ENCODE measurements at places on chromosomes 6 and 20.

- no peak for DNase-seq
These were observed 61.8 kb downstream of the BANF2 start for GRCh38 chr20:17761604-17762003.

- DNase-seq, result no peak
These were observed 237.1 kb downstream of the ANKRD60 start for GRCh38 chr20:57991211-57991881.

DNA sequence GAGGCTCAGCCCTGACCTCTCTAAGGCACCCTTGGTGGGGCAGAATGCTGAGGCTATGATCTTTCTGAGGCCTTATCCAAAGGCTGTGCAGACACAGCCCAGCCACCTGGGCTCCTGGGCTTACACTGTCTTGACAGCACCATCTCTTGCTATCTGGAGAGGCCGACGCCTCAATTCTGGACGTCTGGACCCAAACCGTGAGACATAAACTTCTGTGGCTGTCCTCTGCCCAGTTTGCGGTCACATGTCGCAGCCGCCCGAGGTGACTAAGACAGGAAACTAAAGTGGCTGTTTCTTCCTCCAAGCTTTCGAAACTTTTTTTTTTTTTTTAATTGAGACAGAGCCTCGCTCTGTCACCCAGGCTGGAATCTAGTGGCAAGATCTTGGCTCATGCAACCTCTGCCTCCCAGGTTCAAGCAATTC, 49.3 kb downstream of the PRR18 start:
- peak; percentile 49 for DNase-seq

DNA sequence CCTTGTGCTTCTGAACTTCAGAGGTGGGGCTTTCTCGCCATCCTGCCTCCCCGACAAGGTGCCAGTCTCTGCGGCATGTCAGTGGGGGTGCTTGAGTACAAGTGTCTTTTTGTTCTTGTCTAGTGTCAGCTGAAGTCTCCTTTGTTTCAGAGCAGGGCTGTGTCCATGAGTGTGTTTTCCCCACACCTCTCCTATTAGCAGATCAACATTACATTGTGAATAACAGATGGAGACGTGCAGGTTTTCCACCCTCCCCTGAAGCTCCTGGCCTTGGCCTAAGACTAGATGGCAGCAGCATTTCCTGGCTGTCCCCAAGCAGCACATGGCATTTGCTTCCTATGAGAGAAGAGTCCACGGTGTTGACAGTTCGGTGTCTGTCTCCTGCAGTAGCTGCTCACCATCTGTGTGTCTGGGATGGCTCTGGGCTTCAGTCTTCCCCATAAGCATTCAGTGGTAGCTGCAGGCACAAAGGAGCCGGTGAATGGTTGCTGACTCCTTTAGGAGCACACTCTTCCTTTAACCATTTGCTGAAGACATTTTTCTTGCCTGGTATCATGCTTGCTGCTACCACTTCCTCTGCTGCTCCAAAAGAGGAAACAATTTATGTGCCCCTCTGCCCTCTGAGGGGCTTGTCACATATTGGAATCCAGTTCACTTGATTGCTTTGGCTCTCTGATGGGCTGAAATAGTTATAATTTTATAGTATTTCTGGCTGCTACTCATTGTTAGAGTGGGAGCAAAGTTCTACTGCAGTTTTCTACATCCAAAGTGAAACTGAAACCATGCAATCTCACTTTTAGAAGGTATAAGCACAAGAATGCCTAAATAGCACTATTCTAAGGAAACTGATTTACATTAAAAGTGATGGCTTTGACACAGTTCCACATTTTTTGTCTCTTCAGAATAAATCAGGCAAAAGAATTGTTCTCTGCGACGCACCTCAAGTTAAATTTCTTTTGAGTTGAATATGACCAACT, 913.0 kb downstream of the C6orf118 start:
- no peak for DNase-seq

- no peak for DNase-seq
These were observed at the start of gene PLA2G7 for GRCh38 chr6:46734867-46735719. PLA2G7 (minus strand) TSS chr6:46735375; CDS start chr6:46722891, 12,484 bp downstream.

DNA sequence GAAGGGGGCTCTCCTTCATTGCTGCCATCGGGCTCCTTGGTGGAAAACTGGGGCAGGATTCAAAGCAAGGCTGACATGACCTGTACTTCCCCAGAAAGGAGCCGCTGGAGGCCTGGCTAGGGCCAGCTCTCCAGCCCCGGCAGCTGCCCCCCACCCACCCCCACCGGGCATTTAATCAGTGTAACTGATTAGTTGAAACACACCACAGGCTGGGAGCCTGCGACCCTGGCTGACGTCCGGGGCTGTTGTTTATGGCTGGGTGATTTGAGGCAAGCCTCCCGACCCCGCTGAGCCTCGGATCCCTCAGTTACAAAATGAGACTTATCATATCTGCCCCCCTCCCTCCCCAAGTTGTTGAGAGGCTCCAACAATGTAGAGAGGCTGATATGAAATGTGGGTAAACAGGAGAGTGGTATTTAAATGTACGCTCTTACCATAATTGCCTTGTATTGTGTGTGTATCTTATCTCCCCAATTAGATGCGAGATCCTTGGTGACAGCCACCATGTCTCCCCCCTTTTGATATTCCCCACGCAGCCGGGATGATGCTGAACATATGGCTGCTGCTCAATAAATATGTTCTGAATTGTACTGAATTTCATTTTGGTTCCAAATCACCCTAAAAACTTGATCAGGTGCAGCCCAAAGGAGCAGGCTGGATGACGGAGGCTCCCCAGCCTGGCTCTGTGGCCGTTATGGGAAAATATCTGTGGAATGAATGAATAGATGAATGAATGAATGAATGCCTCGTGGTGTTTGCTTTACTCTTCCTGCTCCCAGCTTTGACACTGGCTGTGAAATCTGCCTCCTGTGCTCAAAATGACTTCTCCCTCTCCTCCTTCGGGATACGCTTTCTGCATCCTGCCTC, 31.8 kb upstream of the APCDD1L start:
- DNase-seq, result no peak

DNA sequence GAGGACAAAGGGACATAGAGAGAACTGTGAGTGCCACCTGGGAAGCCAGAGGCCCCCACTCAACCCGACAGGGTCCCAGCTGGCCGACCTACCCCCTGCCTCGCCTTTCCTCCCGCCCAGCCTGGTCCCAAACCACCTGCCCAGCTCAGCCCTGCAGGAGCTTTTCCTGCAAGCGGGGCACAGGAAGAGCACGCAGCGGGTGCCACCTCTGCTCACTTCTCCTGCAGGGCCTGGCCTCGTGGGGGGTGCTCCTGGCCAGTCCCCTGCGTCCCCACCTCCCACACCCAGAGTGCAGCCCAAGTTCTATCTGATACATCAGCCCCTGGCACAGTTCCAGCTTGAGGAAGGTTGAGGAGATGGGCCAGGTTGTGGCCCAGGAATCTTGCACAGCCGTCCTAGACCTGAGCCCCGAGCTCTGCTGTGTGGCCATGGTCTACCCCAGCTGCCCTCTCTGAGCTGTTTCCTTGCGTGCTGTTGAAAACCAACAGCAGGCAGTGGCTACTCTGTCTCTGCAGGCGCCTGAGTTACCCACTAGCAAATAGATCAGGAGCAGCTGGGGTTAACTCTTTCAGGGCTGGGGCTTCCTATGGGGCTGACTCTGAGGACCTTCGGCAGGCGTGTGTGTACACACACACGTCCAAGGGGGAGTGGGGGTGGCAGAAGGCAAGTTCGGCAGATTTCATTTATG, 1.7 kb downstream of the NECAB3 start:
- DNase-seq, result no peak

DNA sequence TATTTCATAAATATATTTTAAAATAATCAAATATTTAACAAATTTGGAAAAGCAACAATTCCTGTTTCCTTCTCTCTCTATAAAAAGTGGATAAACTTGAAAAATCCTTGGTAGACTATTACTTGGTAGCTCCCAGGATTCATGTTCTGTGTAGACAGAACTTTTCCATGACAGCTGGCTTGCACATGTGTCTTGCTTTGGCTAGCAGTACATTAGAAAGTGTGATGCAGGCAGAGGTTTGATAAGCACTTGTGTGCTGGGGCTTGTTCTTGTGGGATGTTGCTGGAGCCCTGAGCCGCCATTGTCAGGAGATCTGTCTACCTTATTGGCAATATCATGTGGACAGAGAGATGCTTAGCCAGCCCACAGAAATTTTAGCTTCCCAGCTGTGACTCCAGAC, 327.2 kb downstream of the CDKAL1 start:
- no peak for DNase-seq

GRCh38 chr6:88870717-88871330, 92.6 kb downstream of the RNGTT start:
- no peak for DNase-seq

GRCh38 chr6:41256383-41256782, 28.2 kb downstream of the TREML4 start:
- DNase-seq, result no peak

- DNase-seq, result no peak
These were observed 671 bp downstream of the CDH4 start for GRCh38 chr20:61252601-61253263.

DNA sequence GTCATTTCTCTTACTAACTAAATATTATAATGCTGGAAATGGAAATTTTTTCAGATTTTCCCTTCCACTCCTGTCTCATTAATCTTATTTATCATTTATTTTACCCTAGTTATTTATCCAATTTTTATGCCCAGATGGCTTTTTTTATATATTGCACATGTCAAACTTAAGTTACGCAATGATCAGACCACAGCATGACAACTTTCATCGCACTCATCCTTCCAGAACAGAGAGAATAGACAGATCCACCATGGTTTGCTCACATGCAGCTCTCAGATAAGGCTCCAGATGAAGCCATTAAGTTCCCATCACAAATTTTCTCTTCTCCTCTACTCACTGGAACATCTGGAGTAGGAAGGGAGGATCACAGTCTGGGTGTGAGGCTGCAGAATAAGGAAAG, 48.7 kb downstream of the MAP7 start:
- no peak for DNase-seq

- DNase-seq, result no peak
These were observed 56.0 kb downstream of the RAMACL start for GRCh38 chr6:166530211-166531095.

- no peak for DNase-seq
These were observed 56.0 kb downstream of the SASH1 start for GRCh38 chr6:148398678-148399077.

GRCh38 chr20:4929686-4930397, 71.5 kb downstream of the SLC23A2 start:
- no peak for DNase-seq

- no peak for DNase-seq
These were observed 29.0 kb downstream of the BPIFB1 start for GRCh38 chr20:33311996-33312395.

GRCh38 chr6:79420054-79420453, 117.2 kb downstream of the LCA5 start:
- DNase-seq, result no peak

GRCh38 chr6:84061174-84061573, 27.6 kb downstream of the MRAP2 start:
- no peak for DNase-seq

DNA sequence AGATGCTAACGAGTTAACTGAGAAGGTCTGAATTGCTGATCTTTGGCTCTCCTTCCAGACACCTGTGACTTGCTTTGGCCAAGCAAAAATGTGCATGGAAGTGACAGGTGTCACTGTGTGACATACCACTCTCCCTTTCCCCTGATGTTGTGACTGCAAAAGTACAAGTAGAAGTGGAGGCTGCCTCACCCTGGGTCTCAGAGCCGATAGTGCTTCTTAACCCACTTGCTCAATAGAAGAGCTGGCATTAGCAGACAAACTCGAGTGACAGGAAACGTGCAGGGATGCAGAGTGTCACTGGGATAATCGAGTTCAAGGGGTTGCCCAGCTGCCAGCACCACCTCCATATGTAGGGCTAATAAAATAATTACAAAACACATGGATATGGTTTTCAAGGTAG, 16.4 kb upstream of the SPO11 start:
- DNase-seq, result no peak

DNA sequence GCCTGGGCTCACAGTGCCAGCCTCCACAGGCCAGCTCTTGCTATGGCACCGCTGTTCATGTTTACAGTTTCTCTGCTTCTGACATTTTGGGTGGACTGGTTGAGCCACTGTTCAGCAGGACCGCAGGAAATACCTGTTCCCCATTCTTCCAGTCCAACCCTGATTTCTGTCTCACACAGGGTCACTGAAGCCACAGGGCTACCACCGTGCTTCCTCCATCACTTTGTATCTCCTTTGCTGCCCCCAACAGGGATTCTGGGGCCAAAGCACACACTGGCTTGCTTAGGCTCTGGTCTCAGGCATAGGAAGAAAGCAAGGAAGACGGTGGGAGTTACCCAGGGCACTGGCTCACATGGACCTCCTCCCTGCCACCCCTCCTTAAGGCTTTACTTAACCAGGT, 164.5 kb downstream of the UNC5CL start:
- no peak for DNase-seq

DNA sequence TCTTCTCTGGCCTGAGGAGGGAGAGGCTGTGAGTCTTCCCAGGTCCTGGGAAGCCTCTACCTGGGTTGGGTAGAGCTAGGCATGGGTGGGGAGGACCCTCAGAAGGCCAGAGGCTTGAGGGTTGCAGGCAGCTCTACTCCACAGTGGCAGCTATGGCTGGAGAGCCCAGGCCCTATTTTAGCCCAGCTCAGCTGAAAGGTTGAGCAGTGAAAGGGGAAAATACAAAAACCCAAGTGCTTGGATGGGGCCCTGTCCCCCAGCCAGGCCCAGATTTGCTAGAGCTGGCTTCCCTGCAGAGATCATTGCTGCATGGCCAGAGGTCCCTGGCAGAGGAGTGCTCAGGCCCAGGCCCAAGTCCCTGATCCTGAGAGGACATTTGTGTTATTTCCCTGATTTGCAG, 45.7 kb downstream of the SUN5 start:
- DNase-seq, result no peak

DNA sequence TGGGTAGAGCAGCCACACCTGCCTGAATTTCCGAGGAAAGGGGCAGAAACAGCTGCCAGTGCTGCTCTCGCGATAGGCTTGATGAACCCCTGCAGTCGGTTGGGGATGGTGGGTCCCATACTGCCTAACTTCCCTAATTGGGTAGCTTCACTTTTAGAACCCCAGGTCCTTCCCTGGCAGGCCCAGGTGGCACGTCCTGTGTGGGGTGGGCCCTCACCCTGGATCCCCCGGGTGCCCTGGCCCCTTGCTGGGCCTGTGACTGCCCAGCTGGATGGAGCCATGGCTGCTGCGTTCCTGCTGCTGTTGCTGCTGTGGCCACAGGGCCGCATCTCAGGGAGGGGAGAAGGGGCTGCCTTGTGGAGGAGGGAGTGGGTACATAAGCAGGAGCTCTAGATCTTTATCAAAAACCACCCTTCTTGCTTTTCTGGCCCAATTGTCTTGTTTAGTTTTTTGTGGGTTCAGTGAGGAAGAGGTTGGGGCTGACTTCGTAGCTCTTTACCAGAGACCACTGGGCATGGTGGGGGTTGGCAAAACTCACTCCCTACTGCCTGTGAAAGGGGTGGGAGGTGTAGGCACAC, 19.2 kb downstream of the TREML4 start:
- DNase-seq, result no peak

- no peak for DNase-seq
These were observed 173.3 kb upstream of the RSPO3 start for GRCh38 chr6:126945150-126945685.

- DNase-seq, result no peak
These were observed 472.3 kb downstream of the MMUT start for GRCh38 chr6:48990739-48991138.

- DNase-seq, result no peak
These were observed 31.2 kb downstream of the NUS1 start for GRCh38 chr6:117706504-117706903.

All from activated CD4-positive, alpha-beta T cell treated with anti-CD3 and anti-CD28 coated beads for 1 hour (primary cell).